Frontal cortex (tissue), 4 donors: ENCODE measurements at places on chromosomes 13 and 19.

DNA sequence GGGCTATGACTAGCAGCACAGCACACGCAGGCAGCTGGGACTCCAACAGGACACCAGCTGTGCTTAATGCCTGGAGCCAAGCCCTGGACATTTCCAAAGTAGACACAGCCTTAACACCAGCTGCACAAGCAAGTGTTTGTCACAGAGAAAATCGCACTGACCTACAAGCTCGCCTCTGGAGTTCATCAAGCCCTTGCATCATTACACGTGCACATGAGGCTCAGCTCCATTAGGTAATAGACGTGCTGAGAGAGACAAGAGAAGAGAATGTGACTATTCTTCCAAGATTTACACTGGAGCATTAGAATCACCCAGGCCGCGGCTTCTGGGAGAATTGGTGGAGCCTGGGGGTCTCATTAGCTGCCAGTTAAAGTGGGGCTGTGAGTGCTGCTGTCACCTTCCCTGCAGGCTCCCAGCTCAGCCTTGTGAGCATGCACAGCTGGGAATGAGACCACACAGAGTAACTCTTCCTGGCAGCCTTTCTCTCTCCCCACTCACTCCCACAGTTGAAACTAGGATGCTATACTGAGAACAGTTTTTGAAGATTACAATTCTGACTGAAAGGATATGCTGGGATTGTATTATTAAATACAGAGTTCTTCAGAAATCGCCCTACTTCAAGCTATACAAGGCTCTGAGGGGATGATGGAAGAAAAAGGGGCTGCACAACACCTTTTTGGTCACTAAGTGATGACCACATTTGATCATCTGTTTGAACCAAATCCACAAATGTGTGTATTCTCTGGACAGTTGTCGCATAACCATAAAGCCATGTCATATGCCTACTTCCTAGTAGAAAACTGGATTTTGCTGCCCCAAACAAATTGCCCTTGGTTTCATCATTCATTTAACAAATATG is 10.5 kb downstream of the STOML3 start:
- no peak for DNase-seq

DNA sequence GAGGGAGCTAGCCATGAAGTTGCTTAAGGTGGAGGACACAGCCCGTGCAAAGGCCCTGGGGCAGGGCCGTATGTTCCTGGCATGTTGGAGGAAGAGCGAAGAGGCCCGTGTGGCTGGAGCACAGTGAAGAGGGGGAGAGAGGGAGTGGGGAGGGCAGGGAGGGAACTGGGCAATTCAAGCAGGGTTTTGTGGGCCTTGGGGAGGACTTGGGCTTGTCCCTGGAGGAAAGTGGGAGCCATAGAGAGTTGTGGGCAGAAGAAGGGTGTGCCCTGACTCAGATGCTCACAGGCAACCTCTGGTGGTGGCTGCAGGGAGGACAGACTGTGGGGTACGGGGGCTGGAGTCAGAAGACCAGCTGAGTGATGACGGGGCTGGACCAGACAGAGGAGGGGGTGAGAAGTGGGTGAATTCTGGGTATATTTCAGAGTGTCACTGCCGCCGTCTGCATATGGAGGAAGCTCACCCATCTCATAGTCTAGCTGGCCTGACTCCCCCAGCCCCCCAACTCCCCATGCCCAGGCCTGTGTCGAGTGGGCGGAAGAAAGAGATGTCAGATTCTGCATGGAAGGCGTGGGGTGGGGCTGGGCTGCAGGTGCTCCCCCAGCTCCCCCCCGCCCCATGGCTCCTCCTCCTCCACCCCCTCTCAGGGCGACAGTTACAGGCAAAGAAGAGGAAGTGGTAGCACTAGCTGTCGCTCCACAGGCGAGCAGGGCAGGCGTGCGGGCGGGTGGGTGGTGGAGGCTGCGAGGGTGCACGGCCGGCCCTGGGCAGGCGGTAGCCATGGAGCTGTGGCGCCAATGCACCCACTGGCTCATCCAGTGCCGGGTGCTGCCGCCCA is at the start of gene VAV1:
VAV1 (plus strand) TSS at position 681 of the 838 bp plus-strand sequence; CDS start at position 781, 100 bp downstream.
- DNase-seq = no peak

GRCh38 chr13:33351319-33351718 is 65.8 kb upstream of the STARD13 start:
- DNase-seq = no peak

DNA sequence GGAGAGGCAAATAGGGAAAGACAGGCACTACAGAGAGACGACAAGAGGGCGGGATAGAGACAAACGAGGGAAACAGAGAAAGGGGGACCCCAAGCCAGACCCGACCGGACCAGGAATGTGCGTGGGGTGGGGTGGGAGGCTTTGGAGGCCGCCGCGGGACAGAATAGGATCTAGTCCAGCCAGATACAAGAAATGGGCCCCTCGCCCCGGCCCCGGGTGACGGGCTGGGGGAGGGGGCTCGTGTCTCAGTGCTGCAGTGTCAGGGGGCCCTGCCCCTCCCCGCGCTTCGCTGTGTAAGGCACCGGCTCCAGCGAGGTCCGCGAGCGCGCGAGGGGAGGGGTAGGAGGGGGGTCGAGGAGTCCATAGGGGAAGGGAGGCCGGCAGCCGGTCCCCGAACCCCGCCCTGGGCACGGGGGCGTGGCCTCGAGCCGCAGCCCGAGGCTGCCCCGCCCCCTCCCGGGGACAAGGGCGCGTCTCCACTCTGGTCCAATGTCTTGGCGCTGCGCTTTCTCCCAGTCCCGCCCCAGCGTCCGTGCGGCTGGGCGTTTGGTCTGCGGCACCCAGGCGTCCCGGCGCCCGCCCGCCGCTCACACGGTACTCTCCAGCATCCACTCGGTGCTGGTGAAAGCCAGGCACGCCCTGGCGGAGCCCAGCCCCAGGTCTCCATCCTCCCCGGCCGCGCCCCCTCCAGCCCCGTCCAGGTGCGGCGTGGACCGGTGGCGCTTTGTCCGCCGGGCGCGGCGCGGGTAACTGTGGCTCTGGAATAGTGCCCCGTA is 11.0 kb downstream of the IFNL1 start:
- DNase-seq = no peak

GRCh38 chr19:10299545-10300458 is 9.8 kb downstream of the ZGLP1 start:
- no peak for DNase-seq

GRCh38 chr13:93534181-93534700 is 307.6 kb downstream of the GPC6 start:
- no peak for DNase-seq

DNA sequence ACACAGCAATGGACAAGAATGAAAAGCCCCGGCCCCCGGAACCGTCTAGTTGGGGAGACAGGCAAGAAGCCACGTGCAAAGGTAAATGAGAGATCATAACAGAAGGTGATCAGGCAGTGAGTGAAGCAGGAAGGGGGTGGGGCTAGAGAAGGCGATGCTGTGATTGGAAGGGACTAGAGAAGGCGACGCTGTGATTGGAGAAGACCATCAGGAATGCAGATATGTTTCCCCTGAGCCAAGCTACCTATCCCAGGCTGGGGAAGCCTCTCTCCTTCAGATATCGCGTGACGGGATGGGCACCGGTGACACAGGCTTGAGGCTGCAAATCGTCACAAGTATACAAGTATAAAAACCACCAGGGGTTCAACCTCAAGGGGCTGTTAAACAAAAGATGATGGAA is 21.8 kb downstream of the DCAF15 start:
- no peak for DNase-seq

- DNase-seq = no peak
These were observed 22.0 kb downstream of the ZNF146 start for GRCh38 chr19:36236946-36237310.

DNA sequence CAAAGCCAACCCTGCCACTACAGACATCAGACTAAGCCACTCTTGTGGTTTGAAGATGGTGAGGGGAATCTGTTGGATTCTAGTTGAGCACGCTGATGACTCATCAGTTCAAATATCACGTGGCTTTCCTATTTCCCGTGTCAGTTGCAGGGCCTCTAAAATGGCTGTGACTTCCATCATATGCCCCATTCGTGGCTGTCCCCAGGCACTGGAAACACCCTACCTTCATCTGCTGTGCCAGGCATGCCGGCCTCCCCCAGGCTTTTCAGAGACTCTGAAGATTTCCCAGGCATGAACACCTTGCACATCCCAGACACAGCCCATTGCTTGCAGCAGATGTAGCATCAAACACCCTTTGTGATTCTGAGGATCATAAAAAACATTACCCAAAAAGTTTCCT is 659.9 kb downstream of the UQCRFS1 start:
- DNase-seq = no peak
